CD4-positive, alpha-beta memory T cell (primary cell): ENCODE measurements at places on chromosomes 16 and 17. TPM values are rescaled to one million over a fixed set of nuclear protein-coding genes. Genes with fewer than 3 reads are reported as not detected.

DNA sequence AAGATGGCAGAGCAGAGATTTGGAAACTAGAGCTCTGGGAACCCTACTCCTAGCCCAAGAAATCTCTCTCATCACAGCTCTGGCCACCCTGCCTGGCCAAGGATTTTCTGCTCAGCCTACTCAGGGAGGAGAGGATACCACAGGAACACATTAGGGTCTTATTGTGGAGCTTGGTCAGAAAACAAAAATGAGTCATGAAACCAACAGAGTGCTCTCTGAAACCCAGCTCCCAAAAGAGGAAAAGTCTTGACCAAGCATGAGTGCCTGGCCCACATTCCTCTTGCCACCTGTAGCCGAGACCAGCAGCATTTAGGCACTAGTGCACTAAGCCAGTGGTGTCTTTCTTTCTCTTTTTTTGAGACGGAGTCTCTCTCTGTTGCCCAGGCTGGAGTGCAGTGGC, 18.1 kb downstream of the SLC13A5 start:
- H3K4me3 ChIP-seq: no peak overlapping the region
- H3K4me1 ChIP-seq: no peaks in the 10 kb centered on the region
- no peaks in the 10 kb centered on the region for H3K27me3 ChIP-seq
- no peaks in the 10 kb centered on the region for H3K36me3 ChIP-seq
- no peak overlapping the region for H3K27ac ChIP-seq

DHRS7C gene
- total RNA-seq: not detected

GRCh38 chr17:82277851-82278250, 4.4 kb upstream of the CSNK1D start:
- H3K4me1 ChIP-seq: peaks cover 31% of the 10 kb centered on the region
- no peak overlapping the region for H3K4me3 ChIP-seq
- H3K27ac ChIP-seq: no peak overlapping the region

- H3K27ac ChIP-seq: no peak overlapping the region
- peaks cover 4% of the 10 kb centered on the region for H3K36me3 ChIP-seq
- no peak for DNase-seq
- peaks cover 43% of the 10 kb centered on the region for H3K4me1 ChIP-seq
- no peak overlapping the region for H3K4me3 ChIP-seq
Measured at GRCh38 chr16:81713796-81714195, 65.3 kb upstream of the PLCG2 start.

DNA sequence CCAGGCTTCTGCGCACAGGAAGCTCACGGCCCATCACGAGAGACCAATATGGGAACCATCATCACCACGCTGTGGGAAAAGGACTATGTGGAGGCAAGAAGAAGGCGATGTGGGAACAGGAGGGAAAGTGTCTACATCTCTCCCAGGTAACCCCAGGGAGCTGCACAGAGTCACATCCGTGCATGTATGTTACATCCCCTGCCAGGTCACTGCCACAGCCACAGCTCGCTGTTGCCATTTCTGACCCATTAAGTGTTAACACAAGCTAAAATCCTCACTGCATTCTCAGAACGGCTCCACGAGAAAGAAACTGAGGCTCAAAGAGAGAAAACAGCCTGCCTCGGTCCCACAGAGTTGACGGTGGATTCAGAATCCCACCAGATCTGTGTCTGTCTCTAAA, 319.1 kb downstream of the FOXL1 start:
- no peaks in the 10 kb centered on the region for H3K4me1 ChIP-seq
- no peak overlapping the region for H3K27ac ChIP-seq
- H3K27me3 ChIP-seq: no peaks in the 10 kb centered on the region
- no peak overlapping the region for H3K4me3 ChIP-seq

DNA sequence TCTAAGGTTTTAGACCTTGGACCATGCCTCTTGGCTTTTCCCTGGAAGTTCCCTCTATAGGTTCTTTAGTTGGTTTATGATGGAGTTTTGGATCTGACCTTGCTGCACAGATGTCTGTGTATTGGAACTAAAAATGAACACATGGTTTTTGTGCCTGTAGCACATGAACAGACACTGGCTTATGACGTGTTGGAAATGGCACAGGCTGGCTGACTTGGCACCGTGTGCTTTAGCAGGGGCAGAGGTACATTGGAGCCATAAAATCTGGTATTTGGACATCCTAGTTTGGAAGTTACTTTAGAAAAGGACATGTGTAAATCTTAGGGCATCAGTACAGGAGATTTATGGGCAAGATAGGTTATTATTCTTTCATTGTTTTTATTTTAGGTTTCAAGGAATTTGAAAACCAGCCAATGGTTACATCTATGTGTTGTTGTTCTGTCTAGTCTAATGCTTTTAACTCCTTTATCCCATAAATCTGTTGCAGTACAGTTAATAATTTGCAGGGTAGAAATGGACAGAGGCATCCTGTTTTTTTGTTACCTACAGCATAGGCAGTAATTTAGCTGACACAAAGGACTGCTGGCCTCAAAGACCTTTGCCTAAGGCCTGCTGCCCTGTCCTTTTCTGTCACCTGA, 6.0 kb downstream of the SOCS7 start:
- no peaks in the 10 kb centered on the region for H3K27me3 ChIP-seq
- no peak overlapping the region for H3K27ac ChIP-seq
- no peak overlapping the region for H3K4me3 ChIP-seq
- peaks cover 25% of the 10 kb centered on the region for H3K4me1 ChIP-seq

CES1 gene
- total RNA-seq: 0.81 TPM

GRCh38 chr16:24531166-24531565, 8.2 kb upstream of the RBBP6 start:
- no peak overlapping the region for H3K4me3 ChIP-seq
- H3K36me3 ChIP-seq: no peaks in the 10 kb centered on the region
- DNase-seq: no peak
- H3K4me1 ChIP-seq: no peaks in the 10 kb centered on the region

PDILT gene
- not detected for total RNA-seq
